ENCODE measurements at places on chromosomes 5 and 9. TPM values are rescaled to one million over a fixed set of nuclear protein-coding genes. Genes with fewer than 3 reads are reported as not detected.

The UGCG gene
- total RNA-seq: 50.0 TPM

GRCh38 chr5:156531199-156531598, 204.2 kb downstream of the SGCD start:
- DNase-seq: no peak

DNA sequence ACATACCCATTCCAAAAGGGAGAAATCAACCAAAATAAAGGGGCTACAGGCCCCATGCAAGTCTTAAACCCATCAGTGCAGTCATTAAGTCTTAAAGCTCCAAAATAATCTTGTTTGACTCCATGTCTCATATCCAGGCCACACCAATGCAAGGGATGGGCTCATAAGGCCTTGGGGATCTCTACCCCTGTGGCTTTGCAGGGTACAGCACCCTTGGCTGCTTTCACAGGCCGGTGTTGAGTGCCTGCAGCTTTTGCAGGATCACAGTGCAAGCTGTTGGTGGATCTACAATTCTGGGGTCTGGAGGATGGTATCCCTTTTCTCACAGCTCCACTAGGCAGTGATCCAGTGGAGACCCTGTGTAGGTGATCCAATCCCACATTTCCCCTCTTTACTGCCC, 5.0 kb upstream of the SPINK14 start:
- no peak for DNase-seq

GRCh38 chr5:74641735-74642542, 1.4 kb upstream of the ENC1 start:
- DNase-seq: no peak

GRCh38 chr5:96716007-96716406, 53.8 kb downstream of the CAST start:
- DNase-seq: no peak

- no peak for DNase-seq
These were observed 98.8 kb upstream of the EFNA5 start for GRCh38 chr5:107769519-107769918.

The FOXD4L6 gene
- not detected for total RNA-seq

- DNase-seq: peak; percentile 60
These were observed 28.8 kb upstream of the ADAMTS2 start for GRCh38 chr5:179373961-179374505.

The AK3 gene
- total RNA-seq: 69.7 TPM

DNA sequence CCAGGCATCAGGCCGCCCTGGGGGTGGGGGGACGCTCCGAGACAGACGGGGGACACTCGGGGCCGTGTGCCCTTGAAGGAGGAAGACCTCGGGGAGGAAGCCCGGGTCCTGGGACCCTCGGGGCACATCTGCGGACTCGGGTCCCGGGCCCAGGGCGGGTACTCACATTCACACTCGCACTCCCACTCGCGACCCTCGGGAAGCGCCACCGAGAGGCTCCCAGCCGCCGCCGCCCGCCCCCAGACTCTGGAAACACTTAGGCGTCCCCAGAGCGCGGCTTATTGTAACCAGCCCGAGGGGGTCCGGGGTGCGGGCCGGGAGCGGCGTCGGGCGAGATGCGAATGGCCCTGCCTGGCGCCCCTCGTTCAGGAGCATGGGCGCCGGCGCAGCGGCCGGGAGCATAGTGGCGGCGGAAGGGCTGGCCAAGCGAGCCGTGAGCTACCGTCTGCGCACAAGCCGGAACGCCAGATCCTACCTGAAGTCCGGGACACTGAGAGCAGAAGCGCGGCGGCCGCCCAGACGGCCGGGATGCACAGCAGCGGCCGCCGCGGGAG, 559 bp downstream of the ROR2 start:
- DNase-seq: no peak

The ZNF367 gene
- total RNA-seq: 1.9 TPM

- DNase-seq: no peak
These were observed 153.5 kb downstream of the CDH6 start for GRCh38 chr5:31346896-31347551.

The FAM200C gene
- total RNA-seq: 1.7 TPM

DNA sequence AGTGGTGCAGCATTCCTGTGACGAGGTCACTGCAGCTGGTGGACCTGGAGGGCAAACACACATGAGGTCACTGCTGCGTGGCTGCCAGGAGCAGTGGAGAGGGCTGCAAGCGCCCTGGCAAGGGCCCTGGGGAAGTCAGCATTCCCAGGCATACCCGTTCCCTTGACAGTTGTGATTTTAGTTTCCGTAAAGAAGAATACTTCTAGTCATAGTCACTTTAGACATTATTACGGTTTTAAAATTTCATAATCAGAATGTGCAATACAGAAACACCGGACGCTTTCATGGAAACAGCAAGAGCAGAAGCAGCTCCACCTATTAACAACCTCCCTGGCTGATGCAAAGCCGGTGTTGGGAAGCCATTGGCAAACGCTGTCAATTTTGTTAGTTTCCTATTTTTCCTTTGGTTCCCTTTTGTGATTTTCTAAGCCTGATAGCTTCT, 129.8 kb downstream of the GADD45G start:
- DNase-seq: no peak

GRCh38 chr5:79075646-79076426, 6.3 kb downstream of the BHMT2 start:
- DNase-seq: no peak

DNA sequence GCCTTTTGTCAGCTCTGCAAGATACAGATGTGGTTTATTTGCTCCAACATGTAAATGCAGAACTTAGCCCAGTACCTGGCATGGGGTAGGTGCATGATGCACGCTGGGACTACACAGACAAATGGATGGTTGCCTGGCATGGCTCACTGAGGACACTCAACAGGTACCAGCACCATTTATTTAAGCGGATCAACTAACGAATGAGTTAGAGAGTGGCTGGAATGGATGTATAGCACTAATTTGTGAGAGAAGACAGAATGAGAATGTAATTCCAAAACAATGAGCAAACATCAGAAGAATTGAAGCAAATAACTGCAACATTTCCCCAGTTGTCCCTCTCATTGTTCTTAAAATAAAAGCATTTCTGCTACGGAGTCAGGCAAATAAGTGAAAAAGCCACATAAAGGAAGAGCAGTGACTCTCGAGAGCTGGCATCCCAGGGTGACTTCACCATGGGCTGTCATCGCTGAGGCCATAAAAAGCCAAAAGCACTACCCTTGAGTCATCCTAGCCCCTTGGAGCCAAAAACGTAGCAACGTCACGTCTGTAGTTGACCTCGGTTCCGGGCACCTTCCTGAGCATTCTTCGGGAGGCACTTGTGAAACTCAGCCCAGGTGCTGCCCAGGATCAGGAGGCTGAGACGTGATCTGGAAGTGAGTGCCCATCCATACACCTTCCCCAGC, 290.3 kb downstream of the NSG2 start:
- no peak for DNase-seq

- DNase-seq: no peak
These were observed 97.1 kb upstream of the IFNE start for GRCh38 chr9:21579247-21579671.

The HMHB1 gene
- total RNA-seq: not detected

DNA sequence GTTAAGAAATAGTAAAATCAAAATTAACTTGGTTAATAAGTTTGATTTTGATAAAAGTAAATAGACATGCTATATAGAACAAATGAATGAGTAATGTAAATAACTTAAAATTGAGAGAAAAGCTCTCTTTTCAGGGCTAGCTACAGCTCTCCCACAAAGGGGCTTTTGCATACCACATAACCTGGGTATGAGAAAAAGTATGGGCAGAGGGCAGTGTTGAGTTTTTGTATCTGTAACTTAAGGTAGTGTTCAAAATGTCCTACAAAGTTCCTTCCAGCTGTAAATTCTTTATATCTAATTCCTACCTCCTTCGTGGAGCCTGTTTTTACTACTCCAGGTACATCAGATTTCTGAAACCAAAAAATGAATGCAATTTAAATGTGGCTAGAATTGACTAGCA, 18.9 kb upstream of the TTC33 start:
- no peak for DNase-seq

GRCh38 chr5:7548596-7548995, 152.7 kb downstream of the ADCY2 start:
- DNase-seq: no peak

GRCh38 chr5:68894673-68895072, 199.1 kb upstream of the SLC30A5 start:
- DNase-seq: no peak

The SPATA6L gene
- 1.2 TPM for total RNA-seq
